ENCODE measurements at places on chromosomes 11 and 22.

DNA sequence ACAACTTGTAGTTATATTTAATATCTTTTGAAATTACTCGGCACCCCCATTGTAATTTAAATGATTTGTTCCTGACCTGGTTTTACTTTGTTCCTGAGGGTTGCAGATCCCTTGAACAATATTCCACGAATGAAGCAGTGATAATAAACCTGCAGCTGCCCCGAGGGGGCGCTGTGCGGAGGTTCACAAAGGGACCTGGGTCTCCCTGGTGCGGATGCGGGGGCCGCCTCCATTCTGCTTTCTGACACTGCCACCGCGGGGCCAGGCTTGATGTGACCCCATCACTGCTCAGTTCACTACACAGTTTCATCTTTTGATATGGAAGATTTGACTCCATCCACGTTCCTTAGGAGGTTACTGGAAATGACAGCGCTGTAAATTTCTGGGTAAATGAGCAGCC, 62.9 kb upstream of the PRODH start:
- no peak for DNase-seq

DNA sequence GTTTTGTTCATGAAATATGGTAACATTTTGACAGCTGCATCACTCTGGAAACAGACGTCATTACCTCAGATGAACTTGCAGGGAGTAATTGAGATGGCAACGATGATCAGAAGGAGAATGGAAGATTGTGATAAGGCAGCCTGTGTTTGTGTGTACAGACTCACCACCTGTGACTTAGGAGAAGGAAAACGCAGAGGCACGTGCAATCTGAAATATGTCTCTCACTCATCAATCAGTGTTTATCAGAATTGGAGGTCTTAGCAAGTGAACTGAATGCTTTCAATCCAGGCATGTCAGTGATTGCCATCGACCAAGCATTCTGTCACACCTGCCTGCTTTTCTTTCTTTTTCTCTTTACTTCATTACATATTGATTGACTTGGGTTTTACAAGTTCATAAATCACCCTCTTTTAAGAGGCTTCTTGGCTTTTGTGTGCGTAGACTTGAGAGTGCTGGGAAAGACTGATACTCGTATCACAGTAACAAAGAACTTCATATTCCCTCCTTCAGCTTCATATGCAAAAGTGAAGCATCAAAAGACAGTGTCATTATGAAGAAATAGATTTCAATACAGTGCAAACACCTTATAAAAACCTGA, 24.6 kb downstream of the FAT3 start:
- no peak for DNase-seq

DNA sequence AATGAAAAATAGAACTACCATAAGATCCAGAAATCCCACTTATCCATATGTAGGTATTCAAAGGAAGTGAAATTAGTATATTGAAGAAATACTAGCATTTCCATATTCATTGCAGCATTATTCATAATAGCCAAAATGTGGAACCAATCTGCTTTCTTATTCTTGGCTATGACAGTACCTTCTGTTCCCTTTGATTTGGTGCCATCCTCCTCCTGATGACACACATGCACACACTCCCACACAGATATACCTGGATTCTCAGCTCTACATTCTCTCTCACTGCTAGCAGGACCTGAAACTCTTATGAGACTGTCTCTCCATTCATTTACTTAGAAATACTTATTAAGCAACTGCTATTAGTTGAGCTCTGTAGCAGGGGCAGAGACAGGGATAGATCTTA, 582.6 kb upstream of the TENM4 start:
- no peak for DNase-seq

DNA sequence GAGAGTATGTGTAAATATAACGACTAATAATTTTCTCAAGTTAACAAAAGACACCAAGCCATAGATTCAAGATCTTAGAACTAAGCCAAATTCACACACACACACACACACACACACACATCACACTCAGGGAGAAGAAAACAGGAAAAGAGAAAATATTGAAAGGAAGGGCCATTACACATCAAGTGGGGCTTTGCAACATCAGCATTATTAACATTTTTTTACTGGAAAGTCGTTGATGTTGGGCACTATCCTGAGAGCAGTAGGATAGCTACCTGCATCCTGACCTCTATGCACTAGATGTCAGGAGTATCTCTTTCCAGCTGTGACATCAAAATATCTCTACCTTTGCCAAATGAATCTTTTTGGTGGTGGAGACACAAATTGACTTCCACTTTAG, 8.9 kb downstream of the OR5D16 start:
- no peak for DNase-seq

DNA sequence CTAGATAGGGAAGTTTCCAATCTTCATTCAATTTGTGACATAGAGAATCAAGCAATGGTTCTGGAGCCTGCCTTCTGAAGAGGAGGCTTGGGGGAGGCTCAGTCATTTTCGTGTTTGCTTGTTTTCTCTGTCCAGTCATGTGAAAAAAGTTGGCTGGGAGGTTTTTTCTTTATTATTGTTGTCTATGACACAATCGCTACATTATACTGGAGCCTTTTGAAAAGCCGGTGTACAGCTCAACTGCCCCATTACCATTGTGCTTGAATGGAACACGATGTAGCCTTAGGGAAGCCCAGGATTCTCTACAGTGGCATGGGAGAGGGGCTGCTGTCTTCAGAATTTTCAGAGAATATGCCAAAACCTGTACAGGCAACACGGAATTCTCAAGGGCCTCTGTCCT, 57.9 kb upstream of the NCAM1 start:
- DNase-seq: no peak

DNA sequence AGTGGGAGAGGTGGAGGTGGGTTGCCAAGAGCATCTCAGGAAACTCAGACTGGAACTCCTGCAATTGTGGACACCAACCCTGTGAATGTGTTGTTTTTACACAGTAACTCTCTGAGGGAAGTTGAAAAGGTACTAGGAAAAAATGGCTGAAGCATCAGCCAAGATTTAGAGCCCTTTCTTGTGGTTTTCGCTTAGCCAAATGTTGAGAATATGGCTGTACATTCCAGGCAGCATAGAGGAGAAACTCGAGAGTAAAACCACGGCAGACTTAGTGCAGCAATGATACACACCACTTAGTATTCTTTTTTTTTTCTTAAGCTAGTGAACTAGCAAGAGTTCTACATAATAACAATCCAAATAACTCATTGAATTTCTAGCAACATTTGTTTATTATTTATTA, 309.7 kb upstream of the MTNR1B start:
- DNase-seq: no peak

DNA sequence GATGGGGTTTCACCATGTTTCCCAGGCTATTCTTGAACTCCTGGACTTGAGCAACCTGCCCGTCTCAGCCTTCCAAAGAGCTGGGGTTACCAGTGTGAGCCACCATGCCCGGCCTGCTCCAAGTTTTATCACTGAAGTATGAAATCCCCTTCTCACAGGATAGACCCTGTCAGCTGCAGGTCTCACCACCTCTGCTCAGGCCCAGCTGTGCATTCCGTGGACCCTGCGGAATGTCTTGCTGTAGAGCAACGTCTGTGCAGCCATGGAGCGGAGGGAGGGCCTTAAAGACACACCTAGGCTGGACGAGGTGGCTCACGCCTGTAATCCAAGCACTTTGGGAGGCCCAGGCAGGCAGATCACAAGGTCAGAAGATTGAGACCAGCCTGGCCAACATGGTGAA, 625.4 kb downstream of the BRD1 start:
- DNase-seq: peak; percentile 5

- DNase-seq: peak; percentile 69
These were observed 59.4 kb upstream of the A4GALT start for GRCh38 chr22:42780070-42780540.

- DNase-seq: peak; percentile 57
These were observed 29.0 kb upstream of the TOLLIP start for GRCh38 chr11:1338201-1339065.
